ACHN (cell line): ENCODE measurements at places on chromosomes 2 and 18.

GRCh38 chr2:25822190-25823117 lies 55.8 kb downstream of the ASXL2 start:
- peak; percentile 76 for DNase-seq

DNA sequence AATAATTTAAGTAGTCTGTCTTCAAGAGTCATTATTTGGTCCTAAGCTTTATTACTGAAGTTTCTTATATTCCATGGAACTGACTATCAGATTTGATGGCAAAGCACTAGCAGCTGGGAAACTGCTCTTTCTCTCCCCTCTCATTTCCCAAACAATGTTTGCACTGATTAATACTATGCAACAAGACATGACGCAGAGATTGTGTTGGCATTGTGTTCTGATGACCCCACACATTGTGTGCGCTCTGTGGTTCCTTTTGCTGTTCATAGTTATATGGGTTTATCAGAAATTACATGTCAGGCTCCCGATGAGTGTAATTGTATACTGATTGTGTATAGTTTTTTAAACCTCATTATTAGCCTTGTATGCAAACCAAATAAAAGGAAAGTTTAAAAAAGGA lies 331.6 kb upstream of the FANCL start:
- no peak for DNase-seq

DNA sequence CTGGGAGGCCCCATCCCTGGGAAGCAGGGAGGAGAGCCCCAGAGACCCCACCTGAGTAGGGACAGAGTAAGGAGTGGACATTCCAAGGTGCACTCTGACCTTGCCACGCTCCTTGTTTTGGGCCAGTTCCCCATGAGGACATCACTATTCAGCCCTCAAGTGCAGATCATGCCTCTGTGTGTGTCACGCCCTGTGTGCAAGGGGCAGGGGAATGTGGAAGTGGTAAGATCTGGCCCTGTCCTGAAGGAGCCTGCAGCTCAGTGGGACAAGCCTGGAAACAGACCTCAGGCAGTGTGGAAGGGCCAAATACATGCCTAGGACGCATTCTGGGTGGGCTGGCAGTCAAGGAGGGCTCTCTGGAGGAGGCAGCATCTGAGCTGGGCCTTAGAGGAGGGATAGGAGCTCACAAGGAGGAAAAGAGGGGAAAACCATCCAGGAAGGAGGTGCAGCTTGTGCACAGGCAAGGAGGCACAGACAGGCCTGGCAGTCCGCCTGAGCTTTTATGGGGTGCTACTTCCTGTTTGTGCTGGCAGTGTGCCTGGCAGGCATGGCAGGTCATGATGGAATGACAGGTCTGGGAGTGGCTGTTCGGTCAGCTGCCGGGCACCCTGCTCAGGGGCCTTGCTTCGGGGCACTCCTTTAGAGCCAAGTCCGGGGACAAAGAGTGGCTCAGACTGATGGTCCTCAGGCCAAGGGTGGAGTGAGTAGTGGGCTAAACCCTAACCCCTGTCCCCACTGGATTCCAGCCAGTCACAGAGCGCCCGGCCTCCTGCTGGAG lies 3.3 kb downstream of the KLHL30 start:
- peak; percentile 78 for DNase-seq

DNA sequence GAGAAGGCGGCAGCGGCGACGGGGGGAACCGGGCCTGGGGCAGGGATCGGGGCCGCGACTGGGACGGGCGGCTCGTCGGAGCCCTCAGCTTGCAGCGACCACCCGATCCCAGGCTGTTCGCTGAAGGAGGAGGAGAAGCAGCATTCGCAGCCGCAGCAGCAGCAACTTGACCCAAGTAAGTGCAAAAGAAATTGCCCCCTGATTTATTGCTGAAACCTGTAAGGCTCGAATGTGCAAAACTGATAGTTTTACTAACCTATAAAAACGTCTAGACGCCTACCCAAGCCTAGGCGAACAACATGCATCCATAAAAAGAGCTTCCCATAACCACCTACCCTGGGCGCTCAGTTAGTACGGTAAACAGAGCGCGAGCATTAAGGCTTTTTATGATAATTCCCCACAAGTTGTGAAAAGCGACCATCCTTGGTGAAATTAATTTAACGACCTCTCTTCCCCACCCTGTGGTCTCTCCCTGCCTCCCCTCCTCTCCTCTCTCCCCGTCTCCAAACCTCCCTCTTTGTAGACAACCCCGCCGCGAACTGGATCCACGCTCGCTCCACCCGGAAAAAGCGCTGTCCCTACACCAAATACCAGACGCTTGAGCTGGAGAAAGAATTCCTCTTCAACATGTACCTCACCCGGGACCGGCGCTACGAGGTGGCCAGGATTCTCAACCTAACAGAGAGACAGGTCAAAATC lies 1.0 kb downstream of the HOXD9 start:
- DNase-seq, result no peak

DNA sequence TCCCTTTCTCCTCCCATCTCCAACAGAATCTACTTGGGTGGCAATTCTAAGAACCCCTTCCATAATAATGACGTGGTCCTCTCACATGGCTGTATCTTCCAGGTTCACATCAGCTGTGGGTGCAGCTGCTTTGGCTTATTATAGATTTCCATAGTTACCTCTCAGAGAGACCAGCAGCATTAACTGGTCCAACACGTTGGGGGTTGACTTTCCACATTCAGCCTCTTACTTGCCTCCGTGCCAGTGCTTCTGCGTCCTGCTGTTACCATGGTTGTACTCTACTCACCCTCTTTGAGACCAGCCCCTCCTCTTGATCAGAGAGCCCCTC lies 570.7 kb downstream of the PLCL1 start:
- DNase-seq, result no peak

DNA sequence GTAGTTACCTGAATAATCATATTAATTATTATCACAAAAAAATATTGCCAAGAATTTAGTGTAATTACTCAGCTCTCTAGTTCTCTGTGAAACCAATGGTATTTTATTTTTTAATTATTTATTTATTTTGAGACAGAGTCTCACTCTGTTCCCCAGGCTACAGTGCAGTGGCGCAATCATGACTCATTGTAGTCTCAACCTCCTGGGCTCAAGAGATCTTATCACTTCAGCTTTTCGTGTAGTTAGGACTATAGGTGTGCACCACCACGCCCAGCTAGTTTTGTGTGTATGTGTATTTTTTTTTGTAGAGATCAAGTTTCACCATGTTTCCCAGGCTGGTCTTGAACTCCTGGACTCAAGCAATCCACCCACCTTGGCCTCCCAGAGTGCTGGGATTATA lies 440.4 kb upstream of the CDH20 start:
- no peak for DNase-seq

- DNase-seq, result no peak
Observed at GRCh38 chr2:26970928-26971627, 641 bp downstream of the MAPRE3 start.

DNA sequence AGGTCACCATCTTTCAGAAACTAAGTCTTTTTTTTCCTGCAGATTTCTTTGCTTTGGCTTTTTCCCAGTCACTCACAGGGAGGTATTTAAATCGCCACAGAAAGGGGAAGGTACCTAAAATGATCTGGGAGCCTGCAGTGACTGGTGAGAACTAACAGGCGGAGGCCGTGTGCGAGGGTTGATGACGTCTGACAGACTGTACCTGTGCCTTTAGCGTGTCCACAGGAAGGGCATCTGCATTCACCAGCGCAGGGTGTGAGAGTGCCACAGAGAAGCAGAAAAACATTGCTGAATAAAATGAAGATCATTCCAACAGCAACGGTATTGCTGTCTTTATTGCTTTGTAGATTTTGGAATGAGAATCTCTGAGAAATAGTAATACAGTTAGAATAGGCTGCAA lies 5.7 kb downstream of the CTDP1 start:
- no peak for DNase-seq

DNA sequence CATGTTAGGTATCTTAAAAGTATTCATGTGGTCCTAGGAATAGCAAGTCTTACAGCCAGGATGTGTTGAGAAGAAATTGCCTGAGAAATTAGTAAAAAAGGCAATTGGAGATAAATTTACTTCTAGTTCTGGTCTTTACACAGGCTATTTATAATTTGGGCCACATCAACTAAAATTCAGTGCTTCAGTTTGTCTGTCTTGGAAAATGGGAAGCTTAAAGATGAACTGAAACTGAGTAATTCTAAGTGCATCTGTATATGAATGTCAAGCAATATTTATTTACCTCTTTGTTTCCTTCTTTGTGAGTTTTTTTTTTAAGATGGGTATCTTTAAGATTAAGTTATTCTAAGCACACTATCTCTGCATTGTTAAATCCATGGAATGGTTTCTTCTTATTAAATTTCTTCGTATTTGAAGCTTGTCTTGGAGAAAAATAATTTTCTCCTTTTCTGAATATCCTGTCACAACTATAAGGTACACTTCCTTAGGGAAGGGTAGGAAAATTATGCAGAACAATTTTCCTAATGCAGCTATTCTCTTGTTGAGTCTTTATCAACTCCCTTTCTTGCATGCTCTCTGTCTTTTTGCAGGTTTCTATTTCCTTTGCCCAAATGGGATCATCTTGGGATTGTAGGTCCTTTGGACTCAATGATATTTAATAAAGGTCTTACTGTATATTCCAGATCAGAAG lies 39.7 kb upstream of the MMADHC start:
- no peak for DNase-seq

GRCh38 chr18:6543330-6543908 lies 128.7 kb upstream of the L3MBTL4 start:
- DNase-seq, result peak; percentile 38

DNA sequence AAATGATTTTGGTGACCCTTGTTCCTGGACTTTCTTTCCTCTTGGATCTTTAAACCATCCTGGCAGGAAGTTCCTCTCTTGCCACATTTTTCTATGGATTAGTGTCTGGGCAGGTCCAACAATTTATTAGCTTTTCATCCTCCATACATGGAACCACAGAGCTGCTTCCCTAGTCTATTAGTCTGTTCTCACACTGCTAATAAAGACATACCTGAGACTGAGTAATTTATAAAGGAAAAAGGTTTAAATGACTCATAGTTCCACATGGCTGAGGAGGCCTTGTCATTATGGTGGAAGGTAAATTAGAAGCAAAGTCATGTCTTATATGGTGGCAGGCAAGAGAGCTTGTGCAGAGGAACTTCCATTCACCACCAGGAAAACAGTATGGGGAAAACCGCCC lies 122.9 kb downstream of the DDX1 start:
- no peak for DNase-seq

DNA sequence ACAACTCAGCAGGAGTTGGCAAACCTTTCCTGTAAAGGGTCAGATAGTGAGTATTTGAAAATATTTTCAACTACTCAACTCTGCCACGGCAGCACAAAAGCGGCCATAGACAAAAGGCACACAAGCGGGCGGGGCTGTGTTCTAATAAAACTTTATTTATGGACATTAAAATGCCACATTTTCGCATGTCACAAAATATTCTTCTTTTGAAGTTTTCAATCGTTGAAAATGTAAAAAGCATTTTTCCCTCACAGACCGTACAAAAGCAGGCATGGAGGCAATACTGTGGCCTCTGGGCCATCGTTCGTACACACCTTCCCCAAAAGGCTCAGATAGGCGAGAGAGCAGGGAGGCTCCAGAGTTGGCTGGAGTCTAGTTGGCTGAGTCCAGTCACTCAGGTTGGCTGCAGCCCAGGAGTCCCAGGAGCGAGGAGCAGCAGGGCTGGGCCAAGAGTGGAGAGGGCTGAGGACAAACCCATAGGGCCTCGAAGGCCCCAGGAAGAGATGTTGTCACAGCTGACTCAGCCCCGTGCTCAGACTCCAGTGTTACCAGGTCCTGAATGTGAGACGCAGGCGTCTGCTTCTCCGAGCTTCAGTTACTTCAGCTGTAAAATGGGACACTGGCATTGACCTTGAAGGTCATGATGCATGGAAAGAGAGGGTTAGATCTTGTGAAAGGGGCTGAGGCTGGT lies 42.5 kb downstream of the SDC1 start:
- no peak for DNase-seq

- no peak for DNase-seq
Observed at GRCh38 chr18:35983818-35984217, 11.3 kb downstream of the RMP24 start.

- DNase-seq, result no peak
Observed at GRCh38 chr2:26948800-26949199, 21.6 kb upstream of the MAPRE3 start.

DNA sequence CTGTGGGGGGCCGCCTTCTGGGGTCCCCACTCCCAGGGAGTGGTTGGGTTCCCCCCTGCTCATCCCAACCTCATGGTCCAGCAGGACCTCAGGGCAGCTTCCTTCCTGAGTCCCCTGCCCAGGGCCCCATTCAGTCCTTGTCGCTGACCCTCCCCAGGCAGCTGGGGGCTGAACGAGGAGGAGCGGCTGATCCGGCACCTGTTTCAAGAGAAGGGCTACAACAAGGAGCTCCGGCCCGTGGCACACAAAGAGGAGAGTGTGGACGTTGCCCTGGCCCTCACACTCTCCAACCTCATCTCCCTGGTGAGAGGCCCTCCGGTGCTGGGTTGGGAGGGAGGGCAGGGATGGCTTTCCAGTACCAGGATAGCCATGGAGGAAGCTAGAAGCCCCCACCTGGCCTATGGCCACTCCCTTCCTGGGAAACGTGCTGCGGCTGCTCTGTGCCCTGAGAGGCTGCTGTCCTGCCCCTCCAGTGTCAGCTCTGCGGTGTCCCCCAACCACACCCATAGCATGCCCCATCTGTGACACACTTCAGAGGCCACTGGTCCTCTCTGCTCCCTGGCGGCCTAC lies 497 bp downstream of the CHRND start:
- no peak for DNase-seq

DNA sequence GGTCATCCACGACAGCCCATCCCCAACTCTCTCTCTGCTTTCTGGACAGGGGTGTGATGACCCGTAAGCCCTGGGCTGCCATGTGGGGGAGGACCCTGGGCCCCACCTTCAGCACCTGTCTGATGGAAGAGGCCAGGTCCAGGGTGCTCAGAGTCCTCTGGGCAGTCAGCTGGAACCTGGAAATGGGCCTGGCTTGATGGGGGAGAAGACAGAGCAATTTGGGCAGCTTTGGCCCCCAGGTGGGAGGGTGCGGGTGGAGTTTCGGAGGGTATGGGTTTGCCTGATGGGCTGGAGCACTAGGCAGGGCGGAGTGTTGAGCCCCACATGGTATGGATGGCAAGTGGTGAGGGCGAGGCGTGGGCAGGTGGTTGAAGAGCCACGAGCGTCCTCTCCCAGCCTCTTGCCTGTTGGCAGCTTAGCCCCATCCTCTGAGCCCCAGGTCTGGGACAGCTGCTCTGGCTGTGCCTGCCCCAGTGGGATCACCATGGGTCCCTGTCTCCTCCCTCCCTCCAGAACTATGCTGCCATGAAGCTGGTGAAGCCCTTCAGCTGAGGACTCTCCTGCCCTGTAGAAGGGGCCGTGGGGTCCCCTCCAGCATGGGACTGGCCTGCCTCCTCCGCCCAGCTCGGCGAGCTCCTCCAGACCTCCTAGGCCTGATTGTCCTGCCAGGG lies 232.7 kb downstream of the DYSF start:
- no peak for DNase-seq

GRCh38 chr18:37778417-37779165 lies 213.0 kb upstream of the CELF4 start:
- peak; percentile 51 for DNase-seq

GRCh38 chr2:133953524-133953923 lies 300.3 kb upstream of the MGAT5 start:
- no peak for DNase-seq
